ENCODE measurements at places on chromosomes 2 and 18. TPM values are rescaled to one million over a fixed set of nuclear protein-coding genes. Genes with fewer than 3 reads are reported as not detected.

GRCh38 chr2:26685341-26685740 lies 7.2 kb upstream of the KCNK3 start:
- DNase-seq: no peak

- DNase-seq: no peak
Observed at GRCh38 chr2:190271783-190272456, 47.7 kb downstream of the HIBCH start.

- no peak for DNase-seq
Observed at GRCh38 chr2:177257471-177257870, 7.1 kb downstream of the NFE2L2 start.

GRCh38 chr2:197759625-197760292 lies 25.4 kb downstream of the BOLL start:
- DNase-seq: no peak

- DNase-seq: no peak
Observed at GRCh38 chr2:54030396-54030741, 59.6 kb upstream of the PSME4 start.

CYBRD1 gene
- polyA plus RNA-seq: 6.0 TPM

COLEC12 gene
- polyA plus RNA-seq: 0.03 TPM
